ENCODE measurements at places on chromosomes 3 and 15.

DNA sequence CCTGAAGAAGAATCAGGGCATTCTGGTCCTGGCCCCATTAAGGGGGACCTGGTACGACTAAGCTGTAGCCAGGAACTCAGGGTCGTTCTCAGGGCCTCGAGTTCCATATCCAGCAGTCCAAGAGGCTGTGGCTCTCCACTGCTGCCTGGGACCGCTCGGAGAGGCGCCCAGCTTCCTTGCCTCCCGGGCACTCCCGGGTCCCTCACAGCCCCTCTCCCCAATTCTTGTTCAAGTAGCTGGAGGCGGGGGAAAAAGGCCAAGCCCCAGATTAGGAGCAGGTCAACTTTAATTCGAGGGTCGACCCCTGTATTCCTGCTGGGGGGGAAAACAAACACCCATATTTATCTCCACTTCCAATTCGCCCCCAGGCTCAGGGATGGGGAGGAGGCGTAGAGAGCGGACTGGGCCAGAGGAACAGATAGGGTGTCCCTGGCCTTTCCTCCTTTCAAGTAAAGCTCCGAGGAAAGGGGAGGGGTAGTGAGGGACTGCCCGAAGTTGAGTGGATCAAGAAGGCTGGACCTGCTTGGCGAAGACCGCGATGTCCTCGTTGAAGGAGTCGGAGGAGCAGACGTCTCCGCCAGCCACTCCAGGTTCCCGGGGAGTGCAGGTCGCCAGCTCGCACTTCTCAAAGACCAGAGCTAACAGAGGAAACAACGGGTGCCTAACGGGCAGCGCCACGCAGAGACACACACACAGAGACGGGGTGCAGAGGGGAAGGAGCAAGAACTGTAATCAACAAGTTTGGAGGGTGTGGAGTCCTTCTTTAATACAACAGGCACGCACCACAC is 4.4 kb downstream of the MEIS2 start:
- DNase-seq: no peak

DNA sequence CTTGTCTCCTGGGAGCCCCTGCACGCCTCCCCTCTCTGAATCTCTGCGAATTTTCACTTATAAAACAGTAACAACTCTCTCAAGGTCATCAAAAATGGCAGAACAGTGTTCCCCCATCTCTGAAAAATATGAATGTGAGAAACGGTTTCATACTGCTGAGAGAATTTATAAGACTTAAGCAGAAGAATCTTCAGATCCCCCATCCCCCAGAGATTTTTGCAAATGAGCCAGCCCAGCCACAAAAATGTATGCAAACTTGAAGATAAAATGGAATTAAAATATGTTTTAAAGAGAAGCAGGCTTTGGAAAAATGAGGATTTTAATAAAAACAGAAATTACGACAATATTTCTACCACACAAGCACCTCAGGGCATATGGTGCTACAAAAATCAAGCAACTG is 173.0 kb downstream of the STT3B start:
- DNase-seq: no peak

- no peak for DNase-seq
Measured at GRCh38 chr3:41652931-41653330, 309.0 kb downstream of the ULK4 start.

DNA sequence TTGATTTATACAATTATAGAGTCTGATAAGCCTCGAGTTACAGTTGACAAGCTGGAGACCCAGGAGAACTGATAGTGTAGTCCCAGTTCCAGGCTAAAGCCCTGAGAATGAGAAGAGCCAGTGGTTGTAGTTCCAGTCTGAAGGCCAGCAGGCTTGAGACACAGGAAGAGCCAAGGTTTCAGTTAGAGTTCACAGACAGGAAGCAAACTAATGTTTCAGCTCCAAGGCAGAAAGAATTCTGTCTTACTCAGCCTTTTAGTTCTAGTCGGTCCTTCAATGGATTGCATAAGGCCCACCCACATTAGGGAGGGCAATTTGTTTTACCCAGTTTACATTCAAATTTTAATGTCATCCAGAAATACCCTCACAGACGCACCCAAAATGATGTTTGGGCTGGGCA is 102.7 kb downstream of the CDIN1 start:
- no peak for DNase-seq

- no peak for DNase-seq
Measured at GRCh38 chr3:4940985-4941384, 38.3 kb upstream of the BHLHE40 start.

DNA sequence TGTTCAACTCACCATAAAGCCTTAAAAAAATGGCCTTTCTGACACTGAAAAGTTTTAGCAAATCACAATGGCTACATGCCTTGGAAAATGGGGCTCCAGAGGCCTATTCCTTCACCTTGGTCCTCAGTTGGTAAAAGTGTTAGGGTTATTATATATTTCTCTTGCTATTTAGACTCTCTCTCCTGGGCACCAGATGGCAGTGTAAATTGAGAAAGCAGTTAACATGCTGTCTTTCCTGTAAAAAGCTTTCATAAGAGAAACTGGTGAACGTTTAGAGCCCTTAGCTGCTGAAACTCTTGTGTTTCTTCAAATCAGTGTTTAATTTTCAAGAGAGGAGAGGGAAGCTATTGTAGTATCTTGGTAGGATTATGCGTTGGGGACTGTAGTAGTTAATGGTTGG is 89.9 kb downstream of the LRTM1 start:
- no peak for DNase-seq

- no peak for DNase-seq
Measured at GRCh38 chr3:100073714-100074307, 40.5 kb downstream of the FILIP1L start.

GRCh38 chr15:62394079-62394478 is 229.0 kb upstream of the C2CD4B start:
- DNase-seq: no peak

GRCh38 chr3:16514021-16514700 is 662 bp upstream of the RFTN1 start:
- DNase-seq: no peak

GRCh38 chr3:64099316-64099715 is 76.0 kb upstream of the PSMD6 start:
- no peak for DNase-seq

- DNase-seq: no peak
Measured at GRCh38 chr15:59457103-59457502, 19.1 kb downstream of the FAM81A start.

GRCh38 chr3:156459434-156459833 is 95.5 kb downstream of the SSR3 start:
- no peak for DNase-seq

GRCh38 chr15:52121896-52122295 is 9.3 kb upstream of the BCL2L10 start:
- no peak for DNase-seq

DNA sequence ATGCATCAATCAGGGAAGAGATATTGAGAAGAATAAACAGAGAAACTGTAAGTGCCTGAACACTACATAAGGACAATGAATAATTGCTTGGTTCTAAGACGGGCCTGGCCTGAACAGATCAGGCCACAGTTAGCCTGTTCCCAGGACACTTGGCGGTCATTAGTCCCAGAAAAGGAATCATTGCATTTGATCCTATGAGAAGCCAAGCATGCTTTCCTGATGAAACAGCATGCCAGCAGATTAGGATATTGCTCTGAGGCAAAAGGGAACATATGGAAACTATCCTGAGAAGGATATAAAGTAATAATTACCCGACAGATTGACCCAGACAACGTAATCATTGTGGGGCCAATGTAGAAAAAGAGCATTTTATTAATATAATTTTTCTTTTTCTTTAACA is 51.9 kb downstream of the STRIT1 start:
- DNase-seq: no peak

- no peak for DNase-seq
Measured at GRCh38 chr15:52181938-52182780, 9.0 kb downstream of the GNB5 start.

GRCh38 chr3:43620831-43621655 is 768 bp downstream of the ANO10 start:
- no peak for DNase-seq

DNA sequence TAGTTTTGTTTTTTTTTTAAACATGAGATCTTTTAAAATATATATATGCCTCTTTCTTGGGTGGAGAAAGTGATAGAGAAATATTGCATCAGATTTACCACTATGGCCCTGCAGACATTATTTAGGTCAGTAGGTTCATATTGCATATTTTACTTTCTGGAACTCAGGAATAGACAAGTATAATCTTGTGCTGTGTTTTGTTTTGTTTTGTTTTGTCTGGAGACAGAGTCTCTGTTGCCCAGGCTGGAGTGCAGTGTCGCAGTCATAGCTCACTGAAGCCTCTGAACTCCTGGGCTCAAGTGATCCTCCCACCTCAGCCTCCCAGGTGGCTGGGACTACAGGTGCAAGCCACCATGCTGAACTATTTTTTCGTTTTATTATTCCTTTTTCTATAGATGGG is 21.5 kb upstream of the DUT start:
- no peak for DNase-seq

DNA sequence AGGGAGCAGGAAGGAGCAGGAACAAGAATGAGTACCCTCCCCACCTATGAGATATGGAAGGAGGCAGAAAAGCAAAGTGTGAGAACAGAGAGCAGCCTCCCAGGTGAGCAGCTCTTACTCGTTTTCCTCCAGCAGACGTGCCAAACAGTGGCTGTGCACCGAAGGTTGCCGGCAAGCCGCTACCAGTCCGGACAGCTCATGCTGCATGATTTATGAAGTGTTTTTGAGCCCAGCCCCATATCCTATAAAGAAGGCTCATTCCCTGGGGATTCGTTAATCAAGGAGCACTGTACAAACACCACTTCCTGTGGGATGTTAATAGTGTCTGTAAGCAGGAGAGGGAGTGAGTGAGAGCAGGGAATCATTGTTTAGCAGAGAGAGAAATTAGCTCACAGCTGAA is 118.3 kb upstream of the FOXB1 start:
- DNase-seq: no peak

DNA sequence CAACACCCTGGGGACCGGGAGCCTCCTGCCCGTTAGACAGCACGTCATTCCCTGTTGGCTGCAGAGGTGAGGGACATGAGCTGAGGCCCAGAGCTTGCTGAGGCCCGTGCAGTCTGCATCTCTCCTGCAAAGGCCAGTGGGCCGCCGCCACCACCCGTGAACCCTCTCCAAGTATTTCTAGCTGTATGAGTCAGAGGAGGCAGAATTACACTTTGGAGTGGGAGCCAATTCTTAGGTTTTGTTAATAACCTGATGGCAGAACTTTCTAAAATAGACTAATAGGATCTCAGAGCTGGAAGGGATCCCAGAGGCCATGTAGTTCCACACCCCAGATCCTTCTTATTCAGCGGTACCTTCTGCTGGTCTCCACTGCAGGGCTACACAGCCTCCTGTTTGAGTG is 335.2 kb upstream of the CTDSPL start:
- no peak for DNase-seq

GRCh38 chr3:52532517-52532837 is 1.2 kb downstream of the NT5DC2 start:
- DNase-seq: peak; percentile 26

- peak; percentile 29 for DNase-seq
Measured at GRCh38 chr15:40115670-40116093, 7.0 kb upstream of the BMF start.

- no peak for DNase-seq
Measured at GRCh38 chr3:74661672-74662071, 47.2 kb upstream of the CNTN3 start.

DNA sequence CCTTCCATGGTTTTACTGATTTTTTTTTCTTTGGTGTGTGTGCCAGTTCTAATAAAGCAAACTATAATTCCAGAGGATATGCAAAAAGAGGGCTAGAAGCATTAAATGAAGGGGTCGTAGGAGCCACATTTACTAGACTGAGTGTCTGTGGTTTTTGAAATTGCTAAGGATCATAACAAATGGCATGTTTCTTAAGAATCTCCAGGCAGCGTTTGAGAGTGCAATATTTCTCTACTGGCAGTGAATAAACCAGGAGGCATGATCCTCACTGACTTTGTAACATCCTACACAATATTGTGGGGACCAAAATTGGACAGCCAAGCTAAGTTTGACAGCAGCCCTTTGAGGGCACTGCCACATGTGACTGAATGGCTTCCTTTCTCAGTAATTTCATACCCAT is 115.9 kb upstream of the CCNL1 start:
- DNase-seq: no peak

DNA sequence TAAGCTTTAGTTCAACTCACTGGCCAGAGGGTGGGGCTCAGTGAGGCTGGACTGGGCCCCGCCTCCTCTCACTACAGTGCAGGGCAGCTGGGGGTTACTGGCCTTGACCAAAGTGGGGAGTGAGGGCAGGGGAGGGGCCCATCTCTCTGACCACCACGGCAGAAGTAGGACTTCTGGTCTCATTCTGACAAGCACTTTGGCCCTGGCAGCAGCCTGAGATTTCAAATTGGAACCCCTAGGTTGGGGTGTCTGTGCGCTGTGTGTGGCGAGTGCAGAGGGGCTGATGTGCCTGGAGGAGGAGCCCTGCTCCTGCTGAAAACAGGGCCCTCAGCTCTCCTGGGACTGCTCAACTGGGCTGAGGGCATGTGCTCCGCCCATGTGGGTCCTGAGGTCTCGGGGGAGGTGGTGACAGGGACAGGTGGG is 60.3 kb upstream of the RPL32 start:
- no peak for DNase-seq

DNA sequence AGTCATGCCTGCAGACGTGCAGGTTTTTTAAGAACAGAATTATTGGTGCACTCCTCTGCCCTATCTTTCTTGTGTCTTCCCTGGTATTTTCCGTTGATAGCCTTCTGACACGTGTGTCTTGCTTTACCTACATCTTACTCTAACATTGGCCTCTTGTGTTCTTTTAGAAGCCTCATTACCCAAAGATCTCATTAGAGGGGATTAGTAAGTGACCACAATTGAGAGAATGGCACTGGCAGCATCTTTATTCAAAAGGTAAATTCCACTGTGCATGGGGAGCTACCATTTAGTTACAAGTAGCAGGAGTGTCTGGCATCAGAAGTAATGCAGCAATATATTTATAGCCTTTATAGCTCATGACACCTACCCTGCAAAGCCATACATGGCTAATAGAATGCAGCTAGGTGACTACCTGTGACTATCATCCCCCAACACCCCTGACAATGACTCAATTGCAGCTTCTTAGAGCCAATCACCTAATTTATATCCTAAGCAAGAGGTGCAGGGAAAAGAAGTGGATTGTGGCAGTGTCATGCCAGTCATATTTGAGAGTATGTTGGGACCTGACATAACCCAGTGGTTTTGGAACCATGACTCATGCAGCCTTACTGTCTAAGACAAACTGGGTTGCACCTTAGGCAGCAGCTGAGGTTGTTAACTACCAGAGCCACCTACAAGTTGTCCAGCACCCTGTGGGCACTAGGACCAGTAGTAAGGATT is 164.8 kb downstream of the GRM7 start:
- DNase-seq: no peak

- DNase-seq: no peak
Measured at GRCh38 chr15:80822256-80822655, 43.1 kb downstream of the CEMIP start.

GRCh38 chr3:148006508-148006907 is 597.3 kb downstream of the ZIC1 start:
- DNase-seq: no peak

- DNase-seq: no peak
Measured at GRCh38 chr3:173725507-173725906, 328.0 kb downstream of the NLGN1 start.

- DNase-seq: no peak
Measured at GRCh38 chr15:62075595-62076277, 9.0 kb downstream of the C2CD4A start.

- no peak for DNase-seq
Measured at GRCh38 chr15:47364230-47365141, 352.8 kb upstream of the SEMA6D start.

GRCh38 chr15:48796930-48797329 is 13.9 kb downstream of the CEP152 start:
- no peak for DNase-seq

Measured in activated CD4-positive, alpha-beta T cell treated with anti-CD3 and anti-CD28 coated beads for 4 hours (primary cell).